ENCODE measurements at places on chromosomes 16 and 17. TPM values are rescaled to one million over a fixed set of nuclear protein-coding genes. Genes with fewer than 3 reads are reported as not detected.

DNA sequence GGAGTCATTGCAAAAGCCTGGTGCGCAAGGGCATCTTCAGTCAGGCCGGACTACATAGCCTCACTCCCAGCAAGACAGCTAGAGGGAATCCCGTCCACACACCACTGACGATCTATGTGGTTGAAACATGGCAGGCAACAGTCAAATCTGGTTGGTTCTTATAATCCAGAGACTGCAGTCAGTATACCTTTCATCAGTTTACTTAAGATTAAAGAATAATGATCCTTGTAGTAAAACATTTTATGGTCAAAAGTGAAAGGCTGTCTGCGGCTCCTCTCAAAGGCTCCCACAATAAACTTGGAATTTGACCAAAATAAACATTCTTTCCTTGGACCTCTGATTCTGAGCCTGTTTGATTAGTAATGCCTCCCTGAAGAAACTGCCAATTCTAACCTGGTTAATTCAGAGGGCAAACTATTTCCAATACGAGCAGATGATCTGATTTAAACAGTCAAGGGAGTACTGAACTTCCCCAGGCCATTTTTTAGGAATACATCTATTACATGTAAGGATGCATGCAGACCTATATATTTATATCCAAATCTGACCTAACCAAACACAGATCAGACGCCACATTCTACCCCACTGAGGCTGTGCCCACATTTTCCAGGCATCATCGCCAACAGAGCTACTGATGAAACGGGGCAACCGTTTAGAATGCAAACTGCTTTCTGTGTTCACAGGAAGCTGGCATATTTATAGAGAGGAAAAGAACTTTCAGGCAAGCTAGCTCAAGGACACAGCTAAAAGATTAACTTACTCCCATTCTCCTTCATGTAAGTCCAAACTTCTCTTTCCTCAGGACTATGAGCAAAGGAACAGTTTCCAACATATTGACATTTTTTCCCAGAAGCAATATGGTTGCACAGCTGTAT lies 15.3 kb upstream of the TXNDC11 start:
- peaks cover 65% of the 10 kb centered on the region for H3K36me3 ChIP-seq
- no peak overlapping the region for H3K27ac ChIP-seq
- DNase-seq, result no peak
- H3K4me1 ChIP-seq, result no peaks in the 10 kb centered on the region

- no peak overlapping the region for H3K27ac ChIP-seq
- H3K4me3 ChIP-seq, result no peak overlapping the region
- H3K27me3 ChIP-seq, result no peaks in the 10 kb centered on the region
- no peaks in the 10 kb centered on the region for H3K36me3 ChIP-seq
- no peak for DNase-seq
- H3K4me1 ChIP-seq, result peaks cover 5% of the 10 kb centered on the region
Observed at GRCh38 chr16:49484451-49484849, 110.8 kb downstream of the C16orf78 start.

DNA sequence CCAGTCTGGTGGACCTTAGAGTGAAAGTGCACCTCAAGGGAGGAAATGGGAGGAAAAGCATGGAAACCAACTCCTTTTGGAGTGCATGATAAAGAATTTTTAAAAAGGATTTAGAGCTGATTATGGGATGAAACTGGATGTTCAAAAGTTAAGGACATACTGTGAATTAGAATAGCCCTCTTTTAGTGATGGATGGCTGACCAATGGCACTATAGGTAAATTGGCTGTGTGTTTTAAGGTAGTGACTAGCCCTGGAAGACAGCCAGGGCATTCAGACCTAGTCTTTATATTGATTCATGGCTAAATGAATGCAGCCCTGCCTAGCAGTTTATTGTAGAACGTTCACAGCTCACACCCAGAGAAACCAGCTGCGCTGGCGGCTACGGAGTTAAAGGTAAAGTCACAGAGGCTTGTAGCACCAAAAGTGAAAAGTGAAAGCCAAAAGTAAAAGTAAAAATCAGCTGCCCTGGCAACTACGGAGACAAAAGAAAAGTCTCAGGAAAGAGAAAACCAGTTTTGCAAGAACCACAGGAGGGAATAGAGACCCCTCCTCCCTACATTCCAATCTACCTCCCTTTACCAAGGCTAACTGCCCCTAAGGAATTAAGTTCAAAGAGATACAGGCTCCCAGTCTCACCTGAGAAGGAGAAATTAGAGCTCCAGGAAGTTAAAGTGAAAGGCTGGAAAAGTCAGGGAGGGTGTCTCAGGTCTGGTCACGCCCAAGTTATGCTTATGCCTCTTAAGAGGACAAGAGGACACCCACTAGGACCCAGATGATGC lies 21.8 kb downstream of the ACSM1 start:
- peak overlapping the region; percentile 74 for H3K4me3 ChIP-seq
- DNase-seq, result no peak
- no peaks in the 10 kb centered on the region for H3K36me3 ChIP-seq
- peaks cover 25% of the 10 kb centered on the region for H3K4me1 ChIP-seq
- peak overlapping the region; percentile 79 for H3K27ac ChIP-seq
- no peaks in the 10 kb centered on the region for H3K27me3 ChIP-seq

DNA sequence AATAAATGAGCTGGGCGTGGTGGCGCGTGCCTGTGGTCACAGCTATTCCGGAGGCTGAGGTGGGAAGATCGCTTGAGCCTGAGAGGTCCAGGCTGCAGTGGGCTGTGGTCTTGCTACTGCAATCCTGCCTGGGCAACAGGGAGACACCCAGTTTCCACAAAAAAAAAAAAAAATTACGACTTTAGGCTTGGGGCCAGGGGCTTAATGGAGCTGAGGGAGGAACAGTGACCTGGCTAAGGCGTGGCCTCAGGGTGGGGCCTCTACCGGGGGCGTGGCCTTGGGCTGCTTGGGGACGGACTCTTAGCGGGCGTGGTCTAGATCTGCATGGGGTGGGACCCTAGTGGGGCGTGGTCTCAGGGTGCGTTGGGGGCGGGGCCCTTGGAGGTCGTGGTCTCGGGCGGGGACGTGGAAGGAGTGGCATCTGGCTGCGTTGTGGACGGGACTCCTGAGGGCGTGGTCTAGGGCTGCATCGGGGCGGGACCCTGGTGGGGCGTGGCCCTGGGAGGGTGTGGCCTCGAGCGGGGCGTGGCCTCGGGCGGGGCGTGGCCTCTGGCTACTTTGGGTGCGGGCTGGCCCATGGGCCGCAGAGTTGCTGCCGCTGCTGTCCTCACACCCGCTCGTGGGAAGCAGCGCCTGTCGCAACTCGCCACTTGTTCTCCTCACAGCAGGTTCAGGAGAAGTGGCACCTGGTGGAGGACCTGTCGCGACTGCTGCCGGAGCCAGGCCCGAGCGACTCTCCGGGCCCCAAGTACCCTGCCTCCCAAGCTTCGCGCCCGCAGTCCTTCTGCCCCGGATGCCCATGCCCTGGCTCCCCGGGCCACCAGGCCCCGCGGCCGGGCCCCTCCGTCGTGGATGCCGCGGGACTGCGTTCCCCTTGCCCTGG lies 5.8 kb upstream of the C17orf99 start:
- peaks cover 29% of the 10 kb centered on the region for H3K36me3 ChIP-seq
- H3K4me1 ChIP-seq, result peaks cover 76% of the 10 kb centered on the region
- no peaks in the 10 kb centered on the region for H3K27me3 ChIP-seq
- peak overlapping the region; percentile 54 for H3K27ac ChIP-seq
- DNase-seq, result peak; percentile 95

DNA sequence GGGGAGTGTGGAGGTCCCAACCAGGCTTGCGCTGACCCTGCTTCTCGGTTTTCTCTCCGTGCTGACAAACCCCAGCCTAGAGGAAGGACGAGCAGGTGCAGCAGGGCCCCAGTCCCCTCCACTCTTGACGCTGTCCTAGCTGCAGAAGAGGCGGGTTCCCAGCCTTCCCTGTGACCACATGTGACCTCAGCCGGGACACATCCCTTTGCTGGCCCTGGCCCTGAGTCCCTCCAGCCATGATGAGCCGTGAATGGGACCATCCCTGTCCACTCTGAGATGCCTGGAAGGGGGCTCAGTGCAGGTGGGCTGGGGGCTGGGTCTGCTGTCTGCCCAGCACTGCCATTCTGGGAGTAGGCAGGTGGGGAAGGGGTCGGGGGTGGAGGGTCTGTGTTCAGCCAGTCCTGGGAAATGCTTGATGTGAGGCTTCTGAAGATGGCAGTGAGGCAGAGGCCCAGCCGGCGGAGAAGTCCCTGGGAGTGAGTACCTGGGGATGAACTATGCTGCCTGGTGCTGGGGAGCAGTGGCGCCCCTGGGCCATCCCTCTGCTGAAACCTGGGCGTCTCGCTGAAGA lies 1.9 kb upstream of the TUBB3 start:
- H3K36me3 ChIP-seq, result no peaks in the 10 kb centered on the region
- H3K27ac ChIP-seq, result peak overlapping the region; percentile 57
- DNase-seq, result no peak
- H3K4me1 ChIP-seq, result peaks cover 60% of the 10 kb centered on the region

DNA sequence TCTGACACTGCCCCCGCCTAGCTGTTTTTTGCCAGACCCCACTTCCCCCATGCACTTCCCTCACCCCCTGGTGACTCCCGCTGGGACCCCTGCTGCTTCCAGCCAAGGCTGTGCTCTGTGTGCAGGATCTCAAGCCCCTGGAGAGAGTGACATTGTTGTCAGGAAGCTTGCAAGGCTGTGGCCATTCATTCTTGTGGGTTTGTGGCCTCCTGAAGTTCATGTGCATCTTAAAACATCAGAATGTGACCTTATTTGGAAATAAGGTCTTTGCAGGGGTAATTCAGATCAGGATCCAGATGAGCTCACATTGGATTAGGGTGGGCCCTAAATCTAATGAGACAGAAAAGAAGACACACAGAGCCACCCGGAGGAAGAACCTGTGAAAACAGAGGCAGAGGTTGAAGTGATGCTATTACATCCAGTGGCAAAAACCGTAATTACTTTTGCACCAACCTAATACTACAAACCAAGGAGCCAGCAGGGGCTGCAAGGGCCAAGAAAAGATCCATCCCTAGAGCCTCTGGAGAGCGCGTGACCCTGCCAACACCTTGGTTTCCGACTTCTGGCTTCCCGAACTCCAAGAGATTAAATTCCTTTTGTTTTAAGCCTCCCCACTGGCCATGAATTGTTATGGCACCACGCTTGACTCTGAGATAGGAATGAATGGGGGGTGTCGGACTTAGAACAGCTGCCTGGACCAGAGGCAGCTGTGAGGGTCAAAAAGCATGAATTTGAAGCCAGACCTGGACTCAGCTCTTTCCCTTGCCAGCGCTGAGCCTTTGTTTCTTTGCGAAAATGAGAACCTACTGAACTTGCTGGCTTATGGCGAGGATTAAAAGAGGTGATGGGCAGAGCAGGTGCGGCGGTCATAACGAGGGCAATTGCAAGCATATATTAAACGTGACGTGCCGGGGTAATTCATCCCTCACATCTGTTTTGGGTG lies 75.5 kb downstream of the BMERB1 start:
- DNase-seq, result peak; percentile 22
- H3K36me3 ChIP-seq, result no peaks in the 10 kb centered on the region
- H3K4me3 ChIP-seq, result no peak overlapping the region

DNA sequence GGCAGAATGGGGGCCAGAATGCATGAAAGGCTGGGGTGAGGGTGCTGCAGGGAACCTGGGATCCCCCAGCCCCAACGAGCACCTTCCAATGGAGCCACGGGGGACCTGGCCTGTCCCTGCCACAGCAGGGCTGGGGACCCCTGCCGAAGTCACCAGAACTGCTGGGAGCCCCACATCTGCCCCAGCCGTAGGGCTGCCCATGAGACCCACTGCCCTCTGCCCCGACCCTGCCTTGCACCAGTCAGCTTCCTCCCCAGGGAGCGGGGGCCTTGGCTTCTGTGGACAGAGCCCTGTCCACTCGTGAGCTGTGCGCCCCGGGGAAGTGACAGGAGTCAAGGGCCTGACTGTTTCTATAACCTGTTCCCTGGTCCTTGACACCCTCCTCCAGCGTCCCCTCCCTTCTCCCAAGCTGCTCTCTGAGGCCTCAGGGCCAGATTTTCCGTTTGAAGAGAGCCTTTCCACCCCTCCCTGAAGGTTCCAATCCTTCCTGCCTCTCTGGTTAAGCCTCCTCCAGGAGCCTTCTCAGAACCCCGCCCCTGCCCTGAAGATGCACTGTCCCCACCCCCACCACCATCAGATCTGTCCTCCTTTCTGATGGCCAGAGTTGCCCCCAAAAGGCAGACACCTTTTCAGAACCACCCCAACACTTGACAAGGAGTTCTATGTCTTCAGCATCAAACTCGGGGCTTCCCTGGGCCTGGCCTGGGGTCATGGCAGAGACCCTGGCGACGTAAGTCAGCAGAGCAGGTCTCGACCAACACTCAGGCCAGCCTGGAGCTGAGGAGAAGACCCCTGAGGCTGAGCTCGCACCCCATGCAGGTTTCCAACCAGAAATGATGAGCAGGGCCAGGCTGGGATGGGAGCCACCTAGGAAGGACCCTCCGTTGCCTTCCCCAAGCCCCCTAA lies 10.7 kb upstream of the PRR29 start:
- no peak overlapping the region for H3K4me3 ChIP-seq
- no peak overlapping the region for H3K27ac ChIP-seq
- peaks cover 22% of the 10 kb centered on the region for H3K4me1 ChIP-seq
- no peaks in the 10 kb centered on the region for H3K27me3 ChIP-seq
- no peak for DNase-seq
- no peaks in the 10 kb centered on the region for H3K36me3 ChIP-seq

DNA sequence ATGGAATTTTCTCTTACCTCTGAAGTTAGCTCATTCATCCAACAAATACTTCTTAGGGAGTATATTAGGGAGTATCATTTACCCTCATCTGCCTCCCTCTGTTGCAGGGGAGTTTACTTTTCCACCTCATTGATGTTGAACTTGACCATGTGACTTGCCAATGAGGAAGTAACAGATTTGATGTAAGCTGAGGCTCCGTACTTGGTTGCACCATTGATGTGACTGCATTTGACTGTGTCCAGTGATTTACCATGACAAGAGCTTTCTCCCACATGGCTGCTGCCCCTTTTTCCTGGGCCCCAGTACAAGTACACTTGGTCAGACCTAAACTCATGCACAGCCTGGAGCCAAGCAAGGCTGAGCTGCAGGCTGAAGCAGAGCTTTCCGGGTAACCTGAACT lies 81.6 kb upstream of the HS3ST2 start:
- no peaks in the 10 kb centered on the region for H3K36me3 ChIP-seq
- no peak overlapping the region for H3K27ac ChIP-seq
- H3K27me3 ChIP-seq, result no peaks in the 10 kb centered on the region
- no peaks in the 10 kb centered on the region for H3K4me1 ChIP-seq

- H3K4me1 ChIP-seq, result no peaks in the 10 kb centered on the region
- no peak overlapping the region for H3K27ac ChIP-seq
- H3K36me3 ChIP-seq, result no peaks in the 10 kb centered on the region
- H3K27me3 ChIP-seq, result no peaks in the 10 kb centered on the region
- DNase-seq, result no peak
Observed at GRCh38 chr16:83939266-83939855, 13.7 kb upstream of the OSGIN1 start.

- no peak for DNase-seq
- no peak overlapping the region for H3K27ac ChIP-seq
- H3K36me3 ChIP-seq, result no peaks in the 10 kb centered on the region
- no peak overlapping the region for H3K4me3 ChIP-seq
- H3K27me3 ChIP-seq, result no peaks in the 10 kb centered on the region
Observed at GRCh38 chr16:3249451-3249850, 7.0 kb downstream of the MEFV start.

GRCh38 chr17:50634915-50635731 lies 442 bp downstream of the ABCC3 start:
- no peak overlapping the region for H3K27ac ChIP-seq
- H3K36me3 ChIP-seq, result no peaks in the 10 kb centered on the region
- H3K27me3 ChIP-seq, result peaks cover 40% of the 10 kb centered on the region
- H3K4me3 ChIP-seq, result no peak overlapping the region

PABPN1L gene
- total RNA-seq, result not detected

ATP2A3 gene
- total RNA-seq, result 108 TPM

TEX14 gene
- 0.11 TPM for total RNA-seq

MRTFB gene
- 12.0 TPM for total RNA-seq

TMC5 gene
- total RNA-seq, result not detected

SYCE1L gene
- 3.9 TPM for total RNA-seq

SUPT4H1 gene
- 149 TPM for total RNA-seq

CEMP1 gene
- 0.16 TPM for total RNA-seq
